ENCODE measurements at places on chromosomes 3 and 15. TPM values are rescaled to one million over a fixed set of nuclear protein-coding genes. Genes with fewer than 3 reads are reported as not detected.
A peak's percentile ranks its signal among the peaks of the same experiment; 100 is the strongest.

DNA sequence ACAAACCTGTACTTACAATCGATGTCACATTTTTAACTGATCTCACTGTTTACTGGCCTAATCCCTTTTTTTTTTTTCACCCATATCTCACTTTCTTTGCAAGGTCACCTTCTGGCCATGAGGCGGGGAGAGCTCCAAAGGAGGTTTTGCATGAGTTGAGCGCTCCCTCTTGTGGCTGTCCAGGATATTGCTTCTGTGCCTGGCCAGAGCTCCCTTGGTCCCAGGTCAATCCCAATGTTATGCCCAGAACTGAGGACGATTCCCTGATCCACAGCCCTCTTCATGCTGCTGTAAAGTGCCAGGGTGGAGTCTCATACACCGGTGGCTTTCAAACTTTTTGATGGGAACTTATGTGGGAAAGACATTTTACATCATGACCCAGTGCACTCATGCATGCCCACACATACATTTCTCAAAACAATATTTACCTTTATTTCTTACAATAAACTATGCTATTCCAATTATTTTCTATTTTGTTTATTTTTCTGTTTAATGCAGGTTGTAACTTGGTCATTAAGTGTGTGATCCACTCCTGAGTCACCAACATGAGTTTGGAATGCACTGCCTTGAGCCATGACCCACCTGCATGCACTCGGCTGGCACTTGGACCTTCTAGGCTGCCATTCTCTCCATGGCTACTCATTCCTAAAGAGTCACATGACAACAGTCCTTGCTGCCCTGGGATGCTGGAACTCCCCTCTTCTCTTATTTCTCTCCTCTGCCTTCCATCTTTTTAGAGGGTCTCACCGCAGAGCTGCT lies 9.6 kb upstream of the SST start:
- H3K36me3 ChIP-seq = no peaks in the 10 kb centered on the region
- no peaks in the 10 kb centered on the region for H3K4me1 ChIP-seq
- no peak overlapping the region for H3K27ac ChIP-seq
- H3K4me3 ChIP-seq = no peak overlapping the region

GRCh38 chr3:104526901-104527401 lies 839.8 kb upstream of the ALCAM start:
- H3K27ac ChIP-seq = no peak overlapping the region
- H3K4me3 ChIP-seq = no peak overlapping the region
- no peaks in the 10 kb centered on the region for H3K36me3 ChIP-seq
- no peaks in the 10 kb centered on the region for H3K27me3 ChIP-seq
- DNase-seq = no peak
- H3K4me1 ChIP-seq = peaks cover 13% of the 10 kb centered on the region

- peak; percentile 46 for DNase-seq
- no peak overlapping the region for H3K27ac ChIP-seq
- peaks cover 82% of the 10 kb centered on the region for H3K4me1 ChIP-seq
- peaks cover 68% of the 10 kb centered on the region for H3K27me3 ChIP-seq
Measured at GRCh38 chr15:76340198-76340802, 3.7 kb downstream of the ISL2 start.

DNA sequence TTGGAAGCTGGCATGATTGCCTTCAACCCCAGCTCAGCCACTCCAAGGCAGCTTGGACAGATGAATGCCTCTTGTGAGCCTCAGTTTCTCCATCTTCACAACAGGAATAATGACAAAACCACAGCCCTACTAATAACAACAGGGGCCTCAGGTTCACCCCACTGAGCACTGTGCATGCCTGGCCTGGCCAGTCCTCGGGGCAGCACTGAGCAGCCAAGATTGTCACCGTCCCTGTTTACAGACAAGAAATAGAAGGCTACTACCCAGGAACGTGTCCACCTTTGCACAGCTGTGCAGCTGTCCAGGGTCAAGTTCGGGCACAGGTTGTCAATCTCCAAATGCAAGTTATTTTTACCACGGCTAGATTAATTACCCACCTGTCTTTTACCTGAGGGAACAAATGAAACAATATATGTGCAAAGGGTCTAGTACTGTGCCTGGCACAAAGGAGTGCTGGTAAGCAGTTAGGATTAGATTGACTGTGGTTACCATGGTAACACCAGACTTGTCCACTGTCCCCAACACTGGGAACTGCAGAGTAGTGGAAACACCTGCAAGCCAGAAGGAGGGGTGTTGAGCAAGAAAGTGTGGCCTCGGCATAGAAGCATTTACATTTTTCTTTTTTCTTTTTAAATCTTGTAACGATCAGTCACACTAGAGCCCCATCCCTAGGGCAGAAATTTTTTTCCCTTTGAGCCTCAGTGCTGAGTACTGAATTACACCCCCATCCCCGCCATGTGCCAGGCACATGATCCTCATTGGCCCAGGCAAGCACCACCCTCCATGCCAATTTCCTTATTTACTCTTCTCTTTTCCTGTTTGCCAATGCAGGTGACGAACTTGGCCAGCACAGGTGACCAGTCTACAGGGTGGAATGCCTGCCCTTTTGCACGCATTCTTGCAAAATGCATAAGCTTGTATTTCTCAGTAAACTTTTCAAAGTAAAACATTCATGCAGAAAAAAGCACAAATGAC lies 66.3 kb upstream of the SLC6A6 start:
- H3K4me3 ChIP-seq = no peak overlapping the region
- H3K27ac ChIP-seq = no peak overlapping the region
- H3K4me1 ChIP-seq = no peaks in the 10 kb centered on the region
- H3K27me3 ChIP-seq = no peaks in the 10 kb centered on the region

DNA sequence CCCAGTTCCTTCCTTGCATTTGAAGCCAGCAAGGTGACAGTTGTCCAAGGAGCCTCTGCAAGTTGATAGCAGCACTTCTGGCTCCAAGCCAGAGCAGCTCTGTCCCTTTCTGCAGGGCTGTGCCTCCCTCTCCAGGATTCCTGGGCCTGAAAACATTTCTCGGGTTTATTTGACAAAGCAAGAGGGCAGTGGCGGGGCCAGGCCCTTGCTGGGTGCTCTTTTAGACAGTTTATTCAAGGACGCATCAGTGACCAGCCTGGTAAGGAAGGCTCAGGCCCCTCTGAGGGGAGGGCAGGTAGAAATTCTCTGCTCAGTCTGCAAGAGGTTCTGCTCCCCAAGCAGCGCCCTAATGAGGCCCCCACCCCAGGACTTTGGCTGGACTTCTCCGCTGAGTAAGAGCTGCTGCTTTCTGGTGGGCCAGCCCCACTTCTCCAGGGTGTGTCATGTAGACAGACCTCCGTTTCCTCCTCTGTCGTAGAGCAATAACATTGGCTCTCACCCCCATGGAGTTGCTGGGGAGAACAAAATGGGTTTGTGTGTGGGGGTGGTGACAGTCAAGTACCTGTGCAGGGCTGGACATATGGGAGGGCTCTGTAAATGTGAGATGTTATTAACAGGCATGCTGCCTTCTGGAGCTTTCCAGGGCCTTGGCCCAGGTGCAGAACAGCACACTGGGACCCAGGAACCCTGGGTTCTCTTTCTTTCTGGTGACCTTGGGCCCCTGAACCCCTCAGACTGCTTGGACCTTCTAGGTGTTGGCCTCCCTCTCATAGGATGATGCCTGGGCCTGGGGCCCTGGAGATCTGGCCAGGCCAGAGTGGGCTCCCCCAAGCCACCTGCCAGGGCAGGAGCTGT lies 146.2 kb upstream of the TLE3 start:
- no peaks in the 10 kb centered on the region for H3K27me3 ChIP-seq
- no peak overlapping the region for H3K27ac ChIP-seq
- no peaks in the 10 kb centered on the region for H3K36me3 ChIP-seq
- H3K4me1 ChIP-seq = peaks cover 64% of the 10 kb centered on the region
- H3K4me3 ChIP-seq = no peak overlapping the region

- DNase-seq = no peak
- H3K27me3 ChIP-seq = no peaks in the 10 kb centered on the region
- H3K4me3 ChIP-seq = no peak overlapping the region
- H3K27ac ChIP-seq = no peak overlapping the region
Measured at GRCh38 chr3:51585197-51585596, 46.7 kb downstream of the RAD54L2 start.

DNA sequence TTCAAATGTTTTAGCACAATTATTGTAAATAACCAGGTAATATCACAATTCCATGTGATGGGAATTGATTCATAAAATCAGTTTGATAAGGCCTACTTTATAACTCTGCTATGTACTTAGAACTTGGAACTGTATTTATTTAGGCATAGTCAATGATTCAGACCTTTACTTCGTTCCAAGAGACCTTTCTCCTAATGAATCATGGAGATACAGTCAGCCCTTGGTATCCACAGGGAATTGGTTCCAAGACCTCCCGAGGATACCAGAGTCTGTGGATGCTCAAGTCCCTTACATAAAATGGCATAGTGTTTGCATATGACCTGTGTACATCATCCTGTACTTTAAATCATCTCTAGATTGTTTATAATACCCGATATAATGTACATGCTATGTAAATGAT lies 60.8 kb upstream of the UMPS start:
- H3K27me3 ChIP-seq = no peaks in the 10 kb centered on the region
- H3K27ac ChIP-seq = no peak overlapping the region
- DNase-seq = no peak
- H3K4me3 ChIP-seq = no peak overlapping the region

DNA sequence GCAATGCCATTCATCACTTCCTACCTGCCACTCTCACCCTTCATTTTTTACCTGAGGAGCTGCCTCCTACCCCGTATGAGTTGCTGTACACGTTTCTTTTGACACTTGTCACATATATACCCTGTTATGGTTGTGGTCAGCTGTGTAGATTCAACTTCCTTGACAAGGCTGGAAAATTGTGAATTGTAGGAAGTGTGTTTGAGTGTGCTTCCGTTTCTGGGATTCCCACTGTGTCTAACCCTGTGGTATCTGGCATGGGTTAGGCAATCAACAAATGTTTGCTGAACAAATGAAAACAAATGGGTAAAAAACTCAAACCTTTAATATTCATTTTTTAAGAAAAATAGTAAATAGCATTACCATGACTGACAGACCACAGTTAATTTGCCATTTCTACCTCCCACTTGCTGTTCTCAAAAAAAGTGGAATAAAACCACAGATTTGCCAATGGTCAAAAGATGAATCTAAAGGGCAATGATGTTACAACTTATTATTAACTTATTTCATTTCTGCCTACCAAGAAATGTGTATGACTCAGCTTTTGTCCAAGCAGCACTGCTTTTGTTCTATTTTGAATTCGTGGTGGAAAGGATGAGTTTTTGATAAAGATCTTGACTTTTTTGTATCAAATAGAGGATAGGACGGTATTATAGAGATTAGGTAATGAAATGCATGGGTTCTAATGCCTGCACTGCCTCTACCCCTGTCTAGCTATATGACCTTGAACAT lies 404.6 kb downstream of the LPP start:
- H3K4me3 ChIP-seq = no peak overlapping the region
- peaks cover 27% of the 10 kb centered on the region for H3K4me1 ChIP-seq
- no peaks in the 10 kb centered on the region for H3K36me3 ChIP-seq
- no peak overlapping the region for H3K27ac ChIP-seq

GRCh38 chr15:79064496-79064895 lies 26.1 kb downstream of the RASGRF1 start:
- H3K4me3 ChIP-seq = no peak overlapping the region
- H3K36me3 ChIP-seq = no peaks in the 10 kb centered on the region
- H3K4me1 ChIP-seq = no peaks in the 10 kb centered on the region
- no peak for DNase-seq

- H3K27me3 ChIP-seq = peaks cover 4% of the 10 kb centered on the region
- H3K27ac ChIP-seq = peak overlapping the region; percentile 85
- peak overlapping the region; percentile 90 for H3K4me3 ChIP-seq
Measured at GRCh38 chr3:97821287-97821773, 481 bp upstream of the CRYBG3 start.

GRCh38 chr3:181497358-181497757 lies 214.4 kb upstream of the SOX2 start:
- H3K27ac ChIP-seq = no peak overlapping the region
- H3K4me1 ChIP-seq = no peaks in the 10 kb centered on the region
- no peaks in the 10 kb centered on the region for H3K36me3 ChIP-seq
- H3K4me3 ChIP-seq = no peak overlapping the region
- DNase-seq = no peak

GRCh38 chr15:35603301-35603700 lies 57.3 kb upstream of the DPH6 start:
- H3K4me3 ChIP-seq = no peak overlapping the region
- H3K4me1 ChIP-seq = no peaks in the 10 kb centered on the region
- no peak for DNase-seq

GRCh38 chr3:57791245-57791644 lies 35.1 kb downstream of the SLMAP start:
- DNase-seq = peak; percentile 86
- H3K36me3 ChIP-seq = no peaks in the 10 kb centered on the region
- H3K4me3 ChIP-seq = peak overlapping the region; percentile 45
- peaks cover 42% of the 10 kb centered on the region for H3K4me1 ChIP-seq
- no peaks in the 10 kb centered on the region for H3K27me3 ChIP-seq

GRCh38 chr3:46107682-46108081 lies 80.4 kb upstream of the XCR1 start:
- H3K4me3 ChIP-seq = no peak overlapping the region
- H3K27me3 ChIP-seq = no peaks in the 10 kb centered on the region
- no peak for DNase-seq
- peaks cover 68% of the 10 kb centered on the region for H3K4me1 ChIP-seq
- H3K27ac ChIP-seq = peak overlapping the region; percentile 99
- H3K36me3 ChIP-seq = no peaks in the 10 kb centered on the region

GRCh38 chr15:60539016-60539415 lies 60.1 kb upstream of the ICE2 start:
- no peaks in the 10 kb centered on the region for H3K4me1 ChIP-seq
- no peaks in the 10 kb centered on the region for H3K36me3 ChIP-seq
- no peak for DNase-seq
- no peak overlapping the region for H3K27ac ChIP-seq

DNA sequence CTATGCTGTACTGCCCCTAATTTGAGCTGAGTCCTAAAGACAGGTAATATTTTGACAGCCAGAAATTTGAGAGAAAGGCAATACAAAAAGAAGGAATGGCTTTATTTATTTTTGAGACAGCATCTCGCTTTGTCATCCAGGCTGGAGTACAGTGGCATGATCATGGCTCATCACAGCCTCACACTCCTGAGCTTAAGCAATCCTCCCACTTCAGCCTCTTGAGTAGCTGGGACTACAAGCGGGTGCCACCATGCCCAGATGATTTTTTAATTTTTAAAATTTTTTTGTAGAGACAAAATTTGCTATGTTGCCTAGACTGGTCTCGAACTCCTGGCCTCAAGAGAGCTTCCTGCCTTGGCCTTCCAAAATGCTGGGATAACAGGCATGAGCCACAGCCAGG lies 77.4 kb upstream of the SLC4A7 start:
- peaks cover 26% of the 10 kb centered on the region for H3K4me1 ChIP-seq
- no peaks in the 10 kb centered on the region for H3K36me3 ChIP-seq
- H3K27me3 ChIP-seq = no peaks in the 10 kb centered on the region
- no peak overlapping the region for H3K27ac ChIP-seq
- peak; percentile 19 for DNase-seq
- no peak overlapping the region for H3K4me3 ChIP-seq

- no peak overlapping the region for H3K4me3 ChIP-seq
- H3K36me3 ChIP-seq = peaks cover 11% of the 10 kb centered on the region
- H3K4me1 ChIP-seq = peaks cover 22% of the 10 kb centered on the region
- H3K27ac ChIP-seq = no peak overlapping the region
- no peak for DNase-seq
- H3K27me3 ChIP-seq = no peaks in the 10 kb centered on the region
Measured at GRCh38 chr3:196677931-196678330, 34.1 kb downstream of the CEP19 start.

Gene TGM5
- not detected for polyA plus RNA-seq

Gene CILP
- polyA plus RNA-seq = not detected

Gene GPR176
- not detected for polyA plus RNA-seq

Gene ZNF385D
- not detected for polyA plus RNA-seq

Gene EPHA6
- polyA plus RNA-seq = not detected

Gene SLC7A14
- polyA plus RNA-seq = not detected

Gene SAMMSON
- polyA plus RNA-seq = not detected

Gene EPHB1
- 0.06 TPM for polyA plus RNA-seq

Gene DCLK3
- not detected for polyA plus RNA-seq

Gene SERPINI2
- polyA plus RNA-seq = not detected

Gene NR2E3
- polyA plus RNA-seq = not detected

Gene ZNF860
- polyA plus RNA-seq = not detected

All from CD14-positive monocyte (primary cell).